Stimulated activated CD8-positive, alpha-beta memory T cell treated with anti-CD3 and anti-CD28 coated beads, Interleukin-4, amount 100 ng/mL, for 4 hours (primary cell): ENCODE measurements at places on chromosomes 13 and 19.

DNA sequence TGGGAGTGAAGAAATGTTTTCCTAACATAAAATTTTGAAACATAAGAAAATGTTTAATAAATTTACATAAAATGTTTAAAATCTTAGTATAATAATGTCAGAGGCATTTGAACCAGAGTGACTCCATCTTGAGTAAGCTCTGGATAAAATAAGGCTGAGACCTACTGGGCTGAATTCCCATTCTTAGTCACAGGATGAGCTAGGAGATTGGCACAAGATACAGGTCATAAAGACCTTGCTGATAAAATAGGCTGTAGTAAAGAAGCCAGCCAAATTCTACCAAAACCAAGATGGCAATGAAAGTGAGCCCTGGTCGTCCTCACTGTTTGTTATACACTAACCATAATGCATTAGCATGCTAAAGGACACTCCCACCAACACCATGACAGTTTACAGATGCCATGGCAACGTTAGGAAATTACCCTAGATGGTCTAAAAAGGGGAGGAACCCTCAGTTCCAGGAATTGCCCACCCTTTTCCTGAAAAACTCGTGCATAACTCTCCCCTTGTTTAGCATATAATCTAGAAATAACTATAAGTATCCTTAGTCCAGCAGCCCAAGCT is 1184.0 kb downstream of the UQCRFS1 start:
- no peak for DNase-seq

- DNase-seq, result no peak
These were observed 657.8 kb downstream of the DACH1 start for GRCh38 chr13:71209217-71209616.

GRCh38 chr13:36490055-36490454 is 57.8 kb downstream of the CCNA1 start:
- no peak for DNase-seq

- no peak for DNase-seq
These were observed 94.2 kb upstream of the WASF3 start for GRCh38 chr13:26463296-26463695.

DNA sequence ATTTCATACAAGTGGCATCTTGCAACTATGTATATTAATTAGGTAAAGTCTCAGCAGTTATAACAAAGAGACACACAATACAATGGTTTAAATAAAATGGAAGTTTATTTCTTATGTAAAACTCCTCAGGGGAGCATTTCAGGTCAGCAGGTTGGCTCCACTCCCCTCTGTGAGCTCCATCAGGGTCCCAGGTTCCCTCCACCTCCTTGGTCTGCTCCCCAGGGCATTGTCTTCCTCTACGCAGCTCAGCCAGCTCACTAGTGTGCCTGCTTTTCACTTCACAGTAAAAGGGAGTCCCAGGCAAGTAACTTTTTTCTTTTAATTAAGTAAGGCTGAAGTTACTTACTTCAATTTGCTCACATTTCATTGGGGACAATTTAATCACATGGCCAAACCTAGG is 135.3 kb upstream of the FNDC3A start:
- DNase-seq, result no peak

DNA sequence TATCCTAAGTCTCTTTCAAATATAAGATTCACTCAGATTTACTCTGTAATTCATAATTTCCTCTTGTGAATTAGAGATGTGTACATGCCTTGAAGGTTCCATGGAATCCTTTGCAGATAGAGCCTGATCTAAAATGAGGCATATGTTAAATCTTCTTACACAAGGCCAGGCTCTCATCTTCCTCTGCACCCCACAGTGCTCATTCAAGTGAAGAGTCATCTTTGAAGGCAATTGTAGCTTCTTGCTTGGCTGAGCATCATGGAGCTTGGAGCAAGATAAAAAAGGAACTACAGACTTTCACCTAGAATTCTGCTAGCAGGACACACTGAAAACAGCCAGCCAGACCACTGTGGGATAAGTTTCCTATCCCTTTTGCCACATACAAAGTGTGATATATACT is 566.4 kb downstream of the PCDH9 start:
- DNase-seq, result no peak

DNA sequence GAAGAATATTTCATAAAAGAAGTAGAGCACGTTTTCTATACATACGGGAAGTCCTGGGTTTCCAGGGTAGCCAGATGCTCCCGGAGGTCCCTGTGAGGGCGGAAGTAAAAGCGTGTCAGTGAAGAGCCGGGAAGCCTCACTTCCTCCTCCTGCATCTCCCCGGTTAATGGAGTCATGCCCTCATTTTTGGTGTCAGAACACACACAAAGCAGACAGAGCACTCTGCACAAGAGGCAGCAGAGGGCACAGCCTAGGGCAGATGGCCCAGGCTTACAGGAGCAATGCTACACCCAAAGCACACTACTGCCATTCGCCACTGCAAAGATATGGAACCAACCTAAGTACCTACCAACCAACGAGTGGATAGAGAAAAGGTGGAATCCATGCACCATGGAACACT is 94.4 kb downstream of the COL4A1 start:
- no peak for DNase-seq

GRCh38 chr19:47623921-47624391 is 15.0 kb downstream of the BICRA start:
- no peak for DNase-seq

DNA sequence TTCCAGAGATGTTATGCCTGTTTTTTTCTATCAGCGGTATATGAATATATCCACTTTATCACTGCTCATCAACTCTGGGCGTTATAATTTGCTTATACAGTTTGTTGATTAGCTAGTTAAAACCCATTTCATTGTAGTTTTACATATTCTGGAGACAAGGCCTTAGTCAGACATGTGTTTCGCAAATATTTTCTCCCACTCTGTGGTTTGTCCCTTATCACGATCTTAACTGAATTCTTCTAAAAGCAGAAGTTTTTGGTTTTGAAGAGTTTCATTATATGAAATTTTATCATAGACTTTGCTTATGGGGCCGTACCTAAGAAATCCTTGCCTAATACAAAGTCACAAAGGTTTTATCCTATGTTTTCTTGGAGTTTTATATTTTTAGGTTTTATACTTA is 84.6 kb downstream of the FRY start:
- DNase-seq, result no peak

GRCh38 chr13:40588101-40588500 is 78.3 kb downstream of the FOXO1 start:
- DNase-seq, result no peak

DNA sequence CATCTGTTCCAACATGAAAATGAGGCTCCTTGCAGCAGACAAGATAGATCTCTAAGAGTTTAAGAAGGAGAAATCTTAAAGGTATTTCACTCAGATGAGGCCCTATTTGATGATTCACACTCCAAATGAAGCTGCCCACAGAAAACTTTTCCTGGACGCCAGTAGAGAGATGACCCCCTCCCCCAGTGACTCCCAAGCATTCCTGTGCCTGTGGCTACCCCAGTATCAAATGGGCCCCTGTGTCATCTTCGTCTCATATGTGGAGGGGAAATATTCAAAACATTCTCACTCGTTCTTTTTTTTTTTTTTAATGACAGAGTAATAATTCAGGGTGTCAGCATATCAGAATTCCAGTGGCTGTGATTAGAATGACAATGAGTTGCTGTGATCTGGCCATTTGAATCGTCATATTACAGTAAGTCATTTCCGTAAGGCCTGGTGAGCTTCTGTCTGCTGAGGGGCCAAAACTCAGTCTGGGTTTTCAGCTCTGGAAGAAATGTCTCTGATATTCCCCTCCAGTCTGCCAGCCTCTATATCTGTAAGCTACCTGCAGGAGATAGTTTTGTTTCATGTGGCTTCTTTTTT is 194.7 kb downstream of the URI1 start:
- DNase-seq, result no peak

GRCh38 chr19:15869109-15869555 is 28.7 kb downstream of the CYP4F2 start:
- DNase-seq, result no peak

DNA sequence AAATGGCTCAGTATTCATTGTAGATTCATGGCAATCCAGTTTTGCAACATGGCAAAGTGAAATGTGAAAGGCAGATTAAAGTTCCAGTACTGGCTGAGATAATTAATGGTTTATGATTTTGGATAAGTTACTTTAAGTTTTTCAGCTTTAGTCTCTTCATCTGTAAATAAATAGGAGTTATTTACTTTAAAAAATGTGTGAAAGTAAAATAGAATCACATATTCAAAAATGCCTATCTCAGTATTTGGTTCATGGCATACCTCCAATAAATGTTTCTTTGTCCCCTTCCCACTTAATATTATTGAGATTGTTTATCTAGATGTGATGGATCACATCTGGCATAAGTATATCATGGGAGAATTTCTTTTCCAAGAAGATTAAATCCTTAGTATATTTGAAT is 426.0 kb downstream of the GPC5 start:
- no peak for DNase-seq

GRCh38 chr13:94864474-94864873 is 152.1 kb upstream of the SOX21 start:
- DNase-seq, result no peak

GRCh38 chr19:4730740-4731171 is 7.1 kb upstream of the DPP9 start:
- DNase-seq, result no peak

DNA sequence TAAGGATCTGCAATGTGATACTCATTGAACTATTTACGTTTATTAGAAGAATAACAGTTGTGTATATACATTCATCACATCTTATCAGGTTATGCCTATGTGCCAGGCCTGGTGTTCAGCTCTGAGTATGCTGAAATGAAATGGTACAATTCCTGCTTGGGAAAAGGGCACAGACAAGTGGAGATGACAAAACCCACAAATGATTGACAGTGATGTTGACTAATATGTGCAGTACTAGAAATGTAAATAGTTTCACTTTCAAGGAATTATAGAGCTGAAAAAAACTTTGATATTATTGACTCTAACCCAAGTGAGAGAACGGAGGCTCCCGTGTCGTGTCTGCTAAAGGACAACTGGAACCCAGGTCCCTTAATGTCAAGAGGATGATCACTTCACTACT is 386.8 kb upstream of the DACH1 start:
- no peak for DNase-seq

GRCh38 chr19:39415111-39416046 is 2.9 kb downstream of the PLEKHG2 start:
- no peak for DNase-seq

DNA sequence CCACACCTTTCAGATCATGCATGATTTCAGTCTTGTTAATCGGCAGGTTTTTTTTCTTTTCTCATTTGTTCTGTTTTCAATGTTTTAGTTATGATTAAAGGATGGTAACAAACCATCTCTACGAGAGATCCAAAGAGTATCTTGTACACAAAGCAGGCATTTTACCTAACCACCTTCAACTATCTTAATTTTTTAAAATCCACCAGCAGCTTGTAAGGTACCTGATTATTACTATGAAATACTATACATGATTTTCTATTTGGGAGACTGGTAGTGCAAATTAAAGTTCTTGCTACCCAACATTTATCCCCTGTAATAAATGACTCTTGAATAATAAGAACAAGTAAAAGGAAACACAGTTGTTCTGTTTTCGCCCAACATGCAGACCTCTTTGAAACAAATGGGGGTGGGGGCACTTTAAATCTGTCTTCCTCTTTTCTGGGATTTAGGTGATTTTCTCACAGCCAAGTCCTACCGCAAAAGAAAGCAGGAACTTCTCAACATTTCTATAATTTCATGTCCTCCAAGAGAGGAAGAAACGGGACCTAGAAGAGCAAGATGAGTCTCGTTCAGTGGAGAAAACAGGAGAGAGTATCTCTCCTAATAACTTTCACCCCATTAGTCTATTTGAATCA is 3.6 kb downstream of the POU4F1 start:
- DNase-seq, result no peak

DNA sequence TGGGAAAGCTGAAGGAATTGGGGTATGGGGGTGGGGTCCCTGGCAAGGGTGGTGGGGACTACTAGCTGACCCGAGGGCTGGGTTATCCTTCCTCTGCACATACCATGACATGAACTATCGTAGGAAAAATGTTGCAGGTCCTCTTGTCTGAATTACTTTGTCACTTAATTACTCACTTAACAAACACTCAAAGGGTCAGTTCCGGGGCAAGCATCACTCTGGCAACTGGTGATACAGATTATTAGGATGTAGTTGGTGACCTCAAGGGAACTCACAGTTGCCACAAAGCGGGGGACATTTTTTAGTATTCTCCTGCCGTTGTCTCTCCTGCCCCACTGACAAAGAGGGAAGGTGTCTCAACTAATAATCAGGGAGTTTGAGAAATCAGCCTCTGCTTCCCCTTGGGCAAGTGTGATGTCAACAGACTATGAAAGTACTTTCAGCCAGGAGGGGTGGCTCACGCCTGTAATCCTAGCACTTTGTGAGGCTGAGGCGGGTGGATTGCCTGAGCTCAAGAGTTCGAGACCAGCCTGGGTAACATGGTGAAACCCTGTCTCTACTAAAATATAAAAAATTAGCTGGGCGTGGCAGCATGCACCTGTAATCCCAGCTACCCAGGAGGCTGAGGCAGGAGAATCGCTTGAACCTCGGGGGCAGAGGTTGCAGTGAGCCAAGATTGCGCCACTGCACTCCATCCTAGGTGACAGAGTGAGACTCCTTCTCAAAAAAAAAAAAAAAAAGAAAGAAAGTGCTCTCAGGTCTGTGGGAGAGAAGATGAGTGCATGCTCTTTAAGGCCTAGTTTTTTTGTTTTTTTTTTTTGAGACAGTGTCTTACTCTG is 10.3 kb downstream of the DNAJB1 start:
- DNase-seq, result no peak

GRCh38 chr19:8451885-8452284 is 7.1 kb downstream of the HNRNPM start:
- no peak for DNase-seq

GRCh38 chr13:109783447-109783814 is 3.0 kb downstream of the IRS2 start:
- no peak for DNase-seq

DNA sequence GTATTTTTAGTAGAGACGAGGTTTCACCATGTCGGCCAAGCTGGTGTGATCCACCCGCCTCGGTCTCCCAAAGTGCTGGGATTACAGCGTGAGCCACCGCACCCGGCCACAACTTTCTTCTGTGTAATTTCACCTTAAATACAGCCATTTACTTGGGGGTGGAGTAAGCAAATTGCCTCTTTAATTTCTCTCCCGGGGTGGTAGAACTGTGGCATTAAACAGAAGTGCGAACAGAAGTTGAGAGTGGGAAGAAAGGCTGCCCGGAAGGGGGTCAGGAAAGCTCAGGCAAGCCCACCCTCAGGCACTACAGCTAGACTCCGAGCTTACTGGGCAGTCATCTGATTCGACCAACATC is 475 bp upstream of the DNAJC15 start:
- DNase-seq, result no peak

GRCh38 chr13:57030671-57031070 is 110.0 kb upstream of the PRR20A start:
- no peak for DNase-seq

DNA sequence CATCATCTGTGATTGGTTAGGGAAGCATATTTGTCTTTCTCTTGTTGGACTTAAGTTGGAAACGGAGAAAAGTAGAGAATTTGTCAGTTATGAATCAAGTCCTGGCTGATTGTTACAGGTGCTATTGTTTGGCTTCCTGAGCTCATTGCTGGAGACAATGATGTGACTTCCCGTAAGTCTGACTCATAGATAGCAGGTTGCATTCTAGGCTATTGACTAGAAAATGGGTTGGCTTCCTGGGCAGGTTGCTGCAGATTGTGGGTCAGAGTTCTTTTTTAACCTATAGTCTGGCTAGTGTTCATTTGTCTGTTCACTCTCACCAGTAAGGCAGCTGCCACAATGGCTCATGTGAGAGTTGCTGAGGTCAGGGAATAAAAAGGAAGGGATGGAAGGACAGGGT is 101.5 kb downstream of the CCNA1 start:
- no peak for DNase-seq

- DNase-seq, result no peak
These were observed 20.9 kb downstream of the MAST3 start for GRCh38 chr19:18118420-18119012.
